Ureter (tissue), 1 donor: ENCODE measurements at places on chromosomes 6 and 20.

- DNase-seq, result no peak
Measured at GRCh38 chr6:108163267-108163643, 2.6 kb upstream of the NR2E1 start.

DNA sequence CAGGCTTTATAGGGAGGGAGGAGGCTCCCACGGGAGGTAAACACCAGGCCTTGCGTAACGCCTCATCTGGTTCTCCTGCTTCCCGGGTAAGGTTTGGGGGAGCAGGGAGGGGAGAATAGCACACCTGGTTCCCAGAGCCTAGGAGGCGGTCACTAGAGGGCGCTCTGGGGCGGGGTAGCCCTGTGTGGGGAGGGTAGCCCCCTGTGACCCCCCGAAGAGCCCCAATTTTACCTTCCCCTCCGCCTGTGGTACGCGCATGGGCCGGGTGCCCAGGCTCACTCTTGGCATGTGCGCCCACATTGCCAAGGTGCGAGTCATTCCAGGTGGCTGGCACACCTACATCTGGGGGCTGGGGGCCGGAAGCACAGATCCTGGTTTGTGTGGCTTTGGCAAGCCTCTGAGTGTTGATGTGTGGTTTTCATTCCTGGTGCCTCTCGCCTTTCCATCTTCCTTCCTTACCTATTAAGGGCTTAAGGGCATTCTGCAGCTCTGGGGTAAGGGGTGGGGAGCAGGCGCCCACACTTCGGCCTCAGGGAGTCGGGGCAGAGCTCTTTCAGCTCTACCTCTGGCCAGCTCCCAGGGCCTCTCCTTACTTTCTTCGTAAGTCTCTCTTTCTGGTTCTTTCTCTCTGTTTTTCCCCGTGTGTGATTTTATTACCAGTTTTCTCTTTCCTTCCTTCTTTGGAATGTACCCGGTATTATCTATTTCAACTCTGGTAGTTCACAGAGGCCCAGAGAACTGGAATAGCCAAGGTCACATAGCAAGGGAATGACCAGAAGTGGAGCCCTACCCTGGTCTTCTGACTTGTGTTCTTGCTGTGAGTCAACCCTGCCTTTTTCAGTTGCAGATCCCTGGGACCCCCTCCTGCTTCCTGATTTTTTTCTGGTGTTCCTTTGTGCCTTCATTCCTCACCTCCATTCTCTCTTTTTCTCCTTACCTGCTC lies 492 bp upstream of the RNF39 start:
- peak; percentile 67 for DNase-seq

- DNase-seq, result peak; percentile 76
Measured at GRCh38 chr20:52191132-52191915, at the start of gene ZFP64. TSS of gene ZFP64 (minus strand) at chr20:52191779. CDS start at chr20:52191636, 143 bp downstream.

- DNase-seq, result peak; percentile 68
Measured at GRCh38 chr6:19860235-19860877, 23.2 kb downstream of the ID4 start.

DNA sequence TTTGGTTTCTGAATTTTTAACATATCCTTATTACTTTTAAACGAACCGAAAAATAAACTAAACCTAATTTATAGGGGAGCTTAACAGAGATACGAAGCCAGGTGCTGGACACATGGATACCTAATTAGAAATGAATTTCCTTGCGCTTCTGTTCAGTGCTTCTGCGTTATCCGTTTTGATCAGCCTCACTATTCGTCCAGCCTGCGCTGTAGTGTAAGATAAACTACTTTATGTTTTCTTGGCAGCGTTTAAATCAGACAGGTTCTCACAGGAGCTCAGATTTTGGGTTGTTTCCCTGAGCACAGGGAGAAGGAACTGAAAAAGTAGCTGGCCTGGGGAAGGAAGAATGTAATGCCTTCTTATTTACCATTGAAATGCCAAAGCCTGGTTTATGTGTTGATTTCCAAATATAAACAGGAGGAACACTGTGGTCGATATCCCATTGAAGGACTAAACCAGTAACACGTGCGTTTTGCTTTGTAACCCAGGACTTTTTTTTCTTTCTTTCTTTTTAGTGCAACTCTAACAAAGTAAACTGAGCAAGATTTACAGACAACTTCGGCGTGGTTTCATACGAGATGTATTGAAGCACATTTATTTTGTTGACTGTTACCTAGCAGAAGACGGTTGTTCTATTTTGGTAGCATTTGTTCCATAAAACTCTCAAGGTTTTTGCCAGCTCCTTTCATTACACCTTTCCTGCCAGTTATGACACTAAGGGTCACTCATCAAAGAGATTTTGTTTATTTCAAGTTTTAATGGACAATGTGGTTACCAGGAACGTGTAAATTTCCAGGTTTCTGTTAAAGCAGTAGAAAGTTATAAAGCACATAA lies 214.8 kb upstream of the HEY2 start:
- DNase-seq, result no peak

DNA sequence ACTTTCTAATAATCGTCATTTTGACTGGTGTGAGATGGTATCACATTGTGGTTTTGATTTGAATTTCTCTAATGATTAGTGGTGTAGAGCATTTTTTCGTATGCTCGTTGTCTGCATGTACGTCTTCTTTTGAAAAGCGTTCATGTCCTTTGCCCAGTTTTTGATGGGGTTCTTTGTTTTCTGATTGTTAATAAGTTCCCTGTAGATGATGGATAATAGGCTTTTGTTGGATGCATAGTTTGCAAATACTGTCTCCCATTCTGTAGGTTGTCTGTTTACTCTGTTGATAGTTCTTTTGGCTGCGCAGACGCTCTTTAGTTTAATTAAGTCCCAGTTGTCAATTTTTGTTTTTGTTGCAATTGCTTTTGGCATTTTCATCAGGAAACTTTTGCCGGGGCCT lies 32.3 kb upstream of the XRN2 start:
- no peak for DNase-seq

DNA sequence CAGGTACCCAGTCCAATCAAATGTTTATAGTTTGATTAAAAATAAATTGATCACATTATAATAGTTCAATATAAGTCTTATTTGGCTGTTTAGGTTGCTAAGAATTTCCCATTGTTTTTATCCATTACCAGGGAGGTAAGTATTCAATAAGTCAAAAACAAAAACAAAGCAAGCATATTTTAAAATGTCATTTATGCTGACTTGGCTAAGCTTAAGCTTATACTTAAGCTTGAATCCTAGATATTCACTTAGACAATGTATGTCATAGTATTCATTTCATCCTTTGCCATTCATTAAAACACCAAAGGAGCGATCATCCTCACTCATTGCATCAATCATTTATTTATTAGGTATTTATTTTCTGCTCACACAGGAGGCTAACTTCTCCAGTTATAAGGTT lies 144.9 kb downstream of the PRL start:
- no peak for DNase-seq

GRCh38 chr6:56996401-56996800 lies 41.5 kb downstream of the BEND6 start:
- no peak for DNase-seq

- DNase-seq, result no peak
Measured at GRCh38 chr6:2669067-2669700, 81.5 kb downstream of the MYLK4 start.

GRCh38 chr20:29878777-29879442 lies 1378.6 kb upstream of the DEFB115 start:
- peak; percentile 58 for DNase-seq

DNA sequence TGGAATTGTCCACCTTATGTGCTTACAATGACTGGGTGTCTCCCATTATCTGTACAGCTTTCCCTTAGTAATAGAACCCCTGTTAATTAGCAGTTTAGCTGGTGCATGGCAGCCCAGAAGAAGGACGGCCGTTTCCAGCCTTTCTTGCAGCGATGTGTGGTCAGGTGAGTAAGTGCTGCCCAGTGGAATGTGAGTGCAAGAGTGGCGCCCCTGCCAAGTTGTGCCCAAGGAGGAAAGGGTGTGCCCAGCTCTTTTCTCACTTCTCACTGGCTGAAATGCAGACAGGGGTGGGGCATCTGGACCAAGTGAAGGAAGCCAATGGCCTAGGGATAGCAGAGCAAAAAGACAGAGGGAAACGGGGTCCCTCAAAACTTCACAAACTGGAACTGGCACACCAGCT lies 296.8 kb downstream of the PREX1 start:
- no peak for DNase-seq

GRCh38 chr20:2210646-2211552 lies 84.9 kb upstream of the TGM3 start:
- DNase-seq, result no peak

DNA sequence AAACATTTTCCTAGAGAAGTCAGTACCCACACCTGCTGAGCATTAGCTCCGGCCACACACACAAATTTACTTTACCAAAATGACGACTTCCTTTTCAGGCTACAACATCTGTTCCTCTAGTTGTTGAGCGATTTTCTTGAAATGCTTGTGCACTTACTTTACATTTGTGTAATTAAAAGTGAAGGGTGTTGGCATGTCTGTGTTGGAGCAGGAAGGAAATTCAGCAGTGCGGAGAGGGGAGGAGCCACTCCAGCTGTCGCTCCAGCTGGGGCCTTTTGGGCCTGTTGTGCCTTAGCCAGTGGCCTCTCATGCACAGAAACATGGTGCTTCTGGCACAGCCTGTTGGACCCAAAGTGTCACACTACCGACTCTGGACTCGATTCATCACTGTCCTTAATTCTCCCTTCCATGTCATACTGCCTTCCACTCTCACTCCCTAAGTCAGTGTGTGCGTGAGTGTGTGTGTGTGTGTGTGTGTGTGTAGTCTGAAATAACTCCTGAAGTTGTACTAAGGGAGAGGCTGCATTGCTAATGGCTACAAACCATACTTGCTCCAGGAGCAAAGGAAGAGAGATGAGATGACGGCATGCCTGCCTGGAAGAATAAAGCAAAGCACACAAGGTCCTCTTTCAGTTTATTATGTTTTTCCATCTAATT lies 191.8 kb upstream of the ARG1 start:
- no peak for DNase-seq

DNA sequence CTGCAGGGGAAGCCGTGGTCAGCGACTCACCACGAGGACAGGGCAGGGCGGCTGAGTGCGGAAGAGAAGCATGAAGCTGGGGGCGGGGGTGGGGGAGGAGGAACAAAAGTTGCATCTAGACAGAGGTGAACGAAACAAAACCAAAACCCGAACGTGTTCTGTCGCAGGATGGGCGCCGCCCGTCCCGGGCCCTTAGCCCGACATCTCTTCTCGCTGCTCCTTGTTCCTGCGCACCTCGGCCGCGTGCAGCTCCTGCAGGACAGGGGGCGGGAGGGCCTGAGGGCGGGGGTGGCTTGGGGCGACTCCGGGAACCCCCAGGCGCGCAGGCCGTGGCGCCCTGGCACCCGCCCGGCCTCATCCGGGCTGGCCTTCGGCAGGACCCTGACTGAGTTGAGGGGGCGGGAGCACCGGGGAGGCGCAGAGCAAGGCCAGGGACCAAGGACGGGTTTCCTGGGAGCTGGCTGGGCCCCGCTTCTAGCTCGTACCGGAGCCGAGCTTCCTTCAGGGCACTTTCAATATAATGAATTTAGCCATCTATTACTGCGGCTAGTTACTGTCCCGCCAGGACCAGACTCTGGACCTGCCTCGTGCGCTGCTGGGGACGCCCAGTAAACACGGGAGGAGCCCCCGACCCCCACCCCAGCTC lies 12.0 kb downstream of the STMN3 start:
- no peak for DNase-seq

DNA sequence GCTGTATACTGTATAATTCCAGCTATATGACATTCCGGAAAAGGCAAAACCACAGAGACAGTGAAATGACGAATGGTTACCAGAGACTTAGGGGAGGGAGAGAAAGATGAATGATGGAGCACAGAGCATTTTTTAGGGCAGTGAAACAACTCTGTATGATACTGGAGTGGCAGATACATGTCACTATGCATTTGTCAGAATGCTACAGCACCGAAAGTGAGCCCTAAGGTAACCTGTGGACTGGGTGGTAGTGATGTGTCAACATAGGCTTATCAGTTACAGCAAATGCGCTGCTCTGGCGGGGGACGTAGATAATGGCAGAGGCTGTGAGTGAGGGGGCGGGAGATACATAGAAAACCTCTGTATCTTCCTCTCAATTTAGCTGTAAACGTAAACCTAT lies 201.3 kb upstream of the SSTR4 start:
- DNase-seq, result no peak

DNA sequence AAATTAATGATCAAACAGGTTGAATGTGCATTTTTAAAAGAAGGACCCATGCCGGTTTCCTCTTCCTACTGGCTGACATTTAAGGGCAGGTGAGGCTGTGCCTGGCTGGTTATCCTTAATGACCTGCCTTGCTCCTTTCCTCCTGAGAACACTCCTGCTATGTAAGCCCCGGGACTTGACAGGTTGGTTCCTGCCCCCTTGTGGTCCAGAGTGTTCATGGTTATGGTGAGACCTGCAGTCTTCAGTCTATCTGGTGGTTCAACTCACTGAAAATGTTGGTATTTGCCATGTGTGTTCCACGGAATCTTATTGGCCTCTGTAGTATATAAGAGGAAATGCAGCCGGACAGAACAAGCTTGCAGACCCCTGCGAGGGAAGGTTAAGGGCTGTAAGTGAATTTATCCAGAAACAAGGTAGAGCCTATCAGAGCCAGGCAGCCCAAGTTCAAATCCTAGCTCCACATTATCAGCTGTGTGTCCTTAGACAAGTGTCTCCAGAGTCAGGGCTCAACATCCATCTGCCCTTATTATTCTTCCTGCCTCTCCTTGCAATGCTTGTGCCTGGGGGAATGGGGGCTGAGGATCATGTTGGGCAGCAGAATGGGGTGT lies 5.2 kb upstream of the BPIFA3 start:
- DNase-seq, result peak; percentile 67

DNA sequence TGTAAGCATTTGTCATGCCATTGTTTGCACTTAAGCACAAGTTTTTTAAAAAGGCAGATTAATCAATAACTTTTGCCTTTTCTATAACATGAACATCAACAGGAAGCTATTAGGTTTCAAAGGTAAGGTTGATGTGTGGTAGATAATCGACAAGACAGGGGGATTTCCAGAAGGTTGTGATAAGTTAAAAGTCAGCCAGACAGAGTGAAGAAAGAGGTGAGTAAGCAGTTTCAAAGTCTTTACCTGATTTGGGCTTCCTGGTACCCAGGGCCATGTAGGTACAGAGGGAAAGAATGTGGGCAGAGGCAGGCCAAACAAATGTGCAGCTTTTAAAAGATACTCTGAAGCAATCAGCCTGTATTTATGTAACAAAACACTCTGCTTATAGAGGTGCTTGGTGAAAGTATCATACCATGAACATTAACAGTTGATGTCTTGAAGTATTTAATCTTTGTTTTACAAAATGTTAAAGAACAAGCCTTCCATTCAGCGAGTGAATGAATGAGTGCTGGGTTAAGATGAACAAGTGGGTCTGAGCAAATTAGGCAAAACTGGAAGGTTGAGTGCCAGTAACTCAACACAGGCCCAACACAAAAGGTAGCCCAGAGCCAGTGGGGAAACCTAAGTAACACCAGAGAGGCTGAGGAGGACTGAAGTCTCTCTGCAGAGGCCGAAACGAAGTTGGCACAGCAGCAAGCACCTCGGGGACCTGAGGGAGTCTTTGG lies 60.2 kb downstream of the LRRC1 start:
- DNase-seq, result no peak

DNA sequence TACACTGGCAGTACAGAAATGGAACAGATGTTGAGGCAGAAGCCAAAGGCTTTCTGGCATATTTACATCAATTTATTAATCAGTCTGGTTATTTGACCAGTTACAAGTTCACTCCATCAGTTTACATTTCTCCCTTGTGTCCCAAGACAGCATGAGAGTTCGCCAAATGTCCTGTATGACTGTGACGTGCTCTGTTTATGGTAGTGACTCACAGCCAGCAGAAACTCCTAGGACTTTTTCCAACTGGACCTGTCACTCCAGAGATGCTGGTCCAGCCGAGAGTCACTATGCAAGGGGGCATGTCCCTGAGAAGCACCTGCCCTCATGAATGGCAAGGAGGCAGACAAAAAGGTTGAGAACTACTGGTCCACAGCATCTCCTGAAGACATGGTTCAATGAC lies 160.0 kb downstream of the LRFN2 start:
- DNase-seq, result no peak

- DNase-seq, result no peak
Measured at GRCh38 chr20:53582574-53583351, 10.9 kb downstream of the ZNF217 start.
